ENCODE measurements at places on chromosomes 11 and 22.

- DNase-seq: peak; percentile 45
These were observed 59.3 kb downstream of the STIM1 start for GRCh38 chr11:3914805-3915204.

DNA sequence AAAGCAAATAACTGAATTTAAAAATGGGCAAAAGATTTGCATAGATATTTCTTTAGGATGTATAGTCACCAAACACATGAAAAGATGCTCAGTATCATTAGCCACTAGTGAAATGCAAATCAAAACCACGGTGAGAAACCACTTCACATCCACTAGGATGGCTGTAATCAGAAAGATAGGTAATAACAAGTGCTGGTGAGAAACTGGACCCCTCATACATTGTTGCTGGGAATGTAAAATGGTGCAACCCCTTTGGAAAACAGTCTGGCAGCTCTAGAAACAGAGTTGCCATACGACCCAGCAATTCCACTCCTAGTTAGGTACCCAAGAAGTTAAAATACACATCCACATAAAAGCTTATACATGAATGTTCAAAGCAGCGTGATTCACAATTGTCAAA is 16.3 kb downstream of the RPUSD4 start:
- DNase-seq: no peak

- DNase-seq: no peak
These were observed 41.2 kb downstream of the STIM1 start for GRCh38 chr11:3896644-3897043.

GRCh38 chr11:68036717-68037239 is 2.0 kb upstream of the TCIRG1 start:
- no peak for DNase-seq

DNA sequence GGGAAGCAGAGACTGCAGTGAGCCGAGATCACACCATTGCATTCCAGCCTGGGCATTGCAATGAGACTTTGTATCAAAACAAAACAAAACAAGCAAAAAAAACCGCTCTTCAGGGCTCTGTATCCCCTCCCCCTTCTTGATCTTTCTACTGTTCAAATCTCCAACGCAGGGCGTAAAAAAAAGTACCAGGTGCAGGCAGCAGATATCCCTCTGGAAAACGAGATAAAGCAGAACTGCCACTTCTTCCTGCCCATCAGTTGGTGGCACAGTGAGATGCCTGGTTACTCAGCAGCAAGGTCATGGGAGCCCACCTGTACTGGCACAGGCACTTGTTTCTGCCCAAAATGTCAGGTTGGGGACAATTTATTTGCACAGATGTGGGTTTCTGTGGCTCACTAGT is 11.2 kb downstream of the CCS start:
- DNase-seq: no peak

GRCh38 chr11:110098645-110099044 is 5.5 kb downstream of the ZC3H12C start:
- DNase-seq: no peak
